ENCODE measurements at places on chromosomes 4 and X.
A peak's percentile ranks its signal among the peaks of the same experiment; 100 is the strongest.

DNA sequence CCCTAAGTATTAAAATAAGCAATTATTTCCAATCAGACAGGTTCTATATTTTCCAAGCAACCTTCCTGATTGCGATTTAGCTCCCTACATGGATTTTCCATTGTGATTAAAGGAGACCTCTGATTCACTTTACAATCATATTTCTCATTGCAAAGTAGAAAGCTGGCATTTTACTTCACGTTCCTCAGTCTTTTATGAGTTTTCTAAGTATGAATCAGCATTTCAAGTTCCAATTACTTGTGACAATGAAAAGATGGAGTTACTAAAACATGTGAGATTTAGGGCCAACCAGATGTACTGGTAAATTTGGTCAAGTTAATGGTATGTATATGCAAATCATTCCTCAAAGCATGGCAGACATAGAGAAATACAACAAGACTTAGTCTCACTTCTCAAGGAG, 206.2 kb downstream of the KCNIP4 start:
- peak; percentile 64 for DNase-seq

DNA sequence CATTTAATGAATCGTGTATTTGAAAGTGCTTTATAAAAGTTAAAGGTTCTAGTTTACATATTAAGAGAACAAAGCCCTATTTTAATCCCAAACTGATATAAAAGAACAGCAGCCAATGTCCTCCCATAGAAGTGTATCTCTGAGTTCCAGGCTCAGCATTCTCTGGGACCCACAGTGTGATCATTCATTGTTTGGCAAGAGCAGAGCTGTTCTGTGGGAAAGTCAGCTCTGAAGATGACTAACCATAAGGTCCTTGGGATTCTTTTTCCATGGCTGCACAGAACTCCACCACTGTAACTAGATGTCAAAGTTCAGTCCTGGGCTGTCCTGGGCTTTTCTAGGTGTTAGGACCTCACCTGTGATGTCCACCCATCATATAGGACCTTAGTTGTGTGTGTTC, 157.0 kb upstream of the TLL1 start:
- DNase-seq: no peak

DNA sequence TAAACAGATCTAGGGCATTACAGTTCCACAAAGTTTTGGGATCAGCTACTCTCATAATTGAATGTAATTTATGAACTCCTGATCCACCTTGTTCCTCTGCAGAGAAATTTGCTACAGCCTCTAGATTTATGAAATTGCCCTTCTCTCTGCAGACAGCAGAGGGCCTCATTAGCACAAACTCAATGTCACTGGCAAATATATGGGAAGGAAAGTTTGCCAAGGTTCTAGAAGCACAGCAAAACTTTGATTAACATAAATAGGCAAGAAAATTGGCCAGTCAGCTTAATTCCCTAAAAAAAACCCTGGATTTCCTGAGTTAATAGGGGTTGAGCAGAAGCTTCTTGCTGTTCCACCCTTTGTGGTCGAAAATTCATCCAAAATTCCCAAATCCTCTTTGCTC, 31.5 kb downstream of the PRPS1 start:
- DNase-seq: no peak

DNA sequence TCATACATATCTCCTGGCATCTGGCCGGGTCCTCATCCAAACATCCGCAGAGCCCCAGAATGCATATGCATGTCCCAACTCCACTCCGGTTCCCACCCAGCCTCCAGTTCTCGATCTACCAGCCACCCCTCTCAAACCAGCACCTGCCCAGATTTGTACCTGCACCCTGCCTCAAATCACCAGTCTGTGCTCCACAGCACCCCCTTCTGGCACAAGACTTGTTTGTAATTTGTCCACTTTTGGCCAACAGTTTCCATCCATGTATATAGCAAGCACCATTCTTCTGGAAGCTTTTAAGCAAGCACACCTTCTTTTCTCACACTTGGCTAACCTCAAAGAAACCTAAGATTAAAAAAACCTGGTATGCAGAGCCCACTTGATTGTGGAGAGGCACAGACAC, 644.1 kb downstream of the MID1IP1 start:
- no peak for DNase-seq

- DNase-seq: no peak
Observed at GRCh38 chrX:23993012-23993633, 33.9 kb downstream of the KLHL15 start.

DNA sequence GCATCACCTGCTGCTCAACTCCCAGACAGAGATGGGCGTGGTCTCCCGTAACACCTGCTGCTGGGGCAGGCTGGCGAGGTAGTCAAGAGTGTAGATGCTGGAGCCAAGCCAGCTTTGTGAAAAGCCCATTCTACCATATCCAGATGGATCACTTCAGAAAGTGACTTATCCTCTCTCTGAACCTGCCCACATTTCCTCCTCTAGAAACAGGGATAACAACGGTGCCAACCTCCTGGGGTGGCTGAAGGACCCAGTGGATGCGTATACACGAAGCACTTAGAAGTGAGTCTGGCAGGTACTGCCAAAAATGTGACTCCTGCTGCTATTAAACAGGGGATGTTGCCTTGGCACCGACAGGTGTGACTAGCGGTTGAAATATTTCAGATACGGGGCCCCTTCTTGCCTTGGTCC, 95.8 kb downstream of the SORBS2 start:
- no peak for DNase-seq

DNA sequence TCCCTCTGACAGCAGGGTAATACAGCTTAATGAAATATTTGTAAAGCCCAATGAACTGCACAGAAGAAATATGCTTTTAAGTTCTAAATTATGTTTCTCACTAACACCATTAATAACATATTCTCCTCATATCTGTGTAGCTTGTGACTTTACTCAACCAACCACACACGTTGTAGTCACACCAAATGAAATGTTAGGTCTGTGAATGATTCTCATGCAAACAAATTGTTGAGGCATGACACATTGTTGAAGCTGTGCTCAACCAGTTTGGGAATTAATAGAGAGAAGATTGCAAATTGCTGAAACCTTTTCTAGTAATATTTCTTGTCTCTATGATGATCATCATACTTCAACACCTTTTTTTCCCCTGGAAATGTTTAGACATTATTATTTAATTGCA, 645.9 kb downstream of the PCDH7 start:
- peak; percentile 9 for DNase-seq

DNA sequence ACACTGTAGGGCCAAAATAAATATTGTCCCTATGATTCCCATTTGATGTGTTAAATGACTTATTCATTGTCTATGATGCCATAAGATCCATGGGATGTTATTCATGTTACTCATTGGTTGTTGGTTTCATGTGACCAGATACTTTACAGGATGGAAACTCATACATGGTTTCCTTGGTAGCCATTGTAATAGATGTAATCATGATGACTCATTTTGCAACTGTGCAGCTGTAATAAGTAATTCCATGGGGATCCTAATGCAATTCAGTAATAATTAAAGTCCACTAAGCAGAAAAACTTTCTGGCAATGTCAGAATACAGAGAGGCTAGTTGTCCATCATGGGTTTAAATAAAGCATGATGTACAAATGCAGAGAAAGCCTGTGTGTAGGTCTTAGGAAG, 389.7 kb upstream of the NR3C2 start:
- DNase-seq: peak; percentile 36

- no peak for DNase-seq
Observed at GRCh38 chrX:123625477-123625876, 107.4 kb downstream of the THOC2 start.

DNA sequence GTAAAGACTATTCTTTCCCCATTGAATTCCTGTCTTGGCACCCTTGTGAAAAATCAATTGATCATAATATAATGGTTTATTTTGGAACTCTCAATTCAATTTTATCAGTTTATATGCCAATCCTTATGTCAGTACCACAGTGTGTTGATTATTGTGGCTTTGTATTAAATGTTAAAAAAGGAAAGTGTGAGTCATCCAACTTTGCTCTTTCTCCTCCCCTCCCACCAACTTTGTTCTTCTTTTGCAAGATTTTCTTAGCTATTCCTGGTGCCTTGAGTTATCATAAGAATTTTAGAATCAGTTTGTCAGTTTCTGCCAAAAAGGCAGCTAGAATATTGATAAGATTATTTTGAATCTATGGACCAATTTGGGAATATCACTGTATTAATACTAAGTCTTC, 11.2 kb upstream of the RNF175 start:
- no peak for DNase-seq

DNA sequence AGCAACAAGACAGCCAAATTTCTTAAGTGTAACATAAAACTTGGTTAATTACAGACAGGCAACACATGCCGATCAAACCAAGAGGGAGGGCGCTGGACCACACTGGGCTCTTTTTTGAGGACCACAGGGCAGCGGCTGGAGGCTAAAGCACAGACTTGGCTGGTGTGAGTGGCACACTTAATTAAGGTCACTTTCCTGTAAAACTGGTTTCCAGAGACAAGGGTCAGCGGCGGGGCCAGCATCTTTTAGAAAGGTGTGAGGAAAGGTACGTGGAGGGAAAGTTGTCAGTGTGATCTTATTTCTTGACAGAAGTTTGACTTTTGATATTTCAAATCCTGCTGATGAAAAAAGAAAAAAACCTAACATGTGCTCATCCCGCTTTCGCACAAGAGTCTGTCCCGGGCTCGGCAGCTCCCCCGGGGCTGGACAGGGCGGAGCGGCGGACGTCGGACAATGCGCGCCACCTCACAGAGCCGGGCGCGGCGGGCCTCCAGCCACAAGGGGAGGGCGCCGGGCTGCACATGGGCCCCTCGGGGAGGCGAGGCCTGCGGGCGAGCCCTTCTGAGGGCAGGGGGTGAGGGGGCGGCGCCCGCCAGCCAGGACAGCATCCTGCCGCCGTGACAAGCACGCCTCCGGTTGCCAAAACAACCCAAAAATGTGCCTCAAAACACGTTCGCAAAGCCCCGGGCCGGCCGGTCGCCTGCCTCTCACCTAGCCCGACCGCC, 660 bp upstream of the HSPA4L start:
- no peak for DNase-seq

GRCh38 chr4:127148165-127148564, 484.6 kb upstream of the INTU start:
- no peak for DNase-seq

- peak; percentile 31 for DNase-seq
Observed at GRCh38 chrX:63657821-63658220, 127.2 kb downstream of the ARHGEF9 start.
